ENCODE measurements at places on chromosomes 5 and 9. TPM values are rescaled to one million over a fixed set of nuclear protein-coding genes. Genes with fewer than 3 reads are reported as not detected.

The SLC45A2 gene
- polyA plus RNA-seq: not detected

DNA sequence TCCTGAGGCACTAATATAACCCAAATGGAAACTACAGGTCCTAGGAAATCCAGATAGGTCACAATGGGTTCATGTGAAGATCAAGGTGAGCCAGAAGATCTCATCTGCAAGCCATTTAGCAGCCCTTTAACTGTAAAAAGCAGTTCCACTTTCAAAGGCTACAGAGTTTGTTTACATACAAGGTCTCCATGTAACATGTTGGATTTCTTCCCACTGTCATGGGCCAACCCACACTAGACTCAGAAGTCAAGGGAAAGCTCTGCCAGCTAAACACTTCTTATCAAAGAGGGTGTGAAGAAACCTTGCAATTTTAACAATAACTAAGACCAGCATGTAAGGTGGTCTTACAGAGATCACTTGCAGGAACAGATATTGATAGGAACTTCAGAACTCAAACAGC is 3.8 kb upstream of the CTNNAL1 start:
- no peak overlapping the region for H3K4me3 ChIP-seq
- peaks cover 9% of the 10 kb centered on the region for H3K4me1 ChIP-seq
- H3K27ac ChIP-seq: no peak overlapping the region
- peaks cover 9% of the 10 kb centered on the region for H3K36me3 ChIP-seq

DNA sequence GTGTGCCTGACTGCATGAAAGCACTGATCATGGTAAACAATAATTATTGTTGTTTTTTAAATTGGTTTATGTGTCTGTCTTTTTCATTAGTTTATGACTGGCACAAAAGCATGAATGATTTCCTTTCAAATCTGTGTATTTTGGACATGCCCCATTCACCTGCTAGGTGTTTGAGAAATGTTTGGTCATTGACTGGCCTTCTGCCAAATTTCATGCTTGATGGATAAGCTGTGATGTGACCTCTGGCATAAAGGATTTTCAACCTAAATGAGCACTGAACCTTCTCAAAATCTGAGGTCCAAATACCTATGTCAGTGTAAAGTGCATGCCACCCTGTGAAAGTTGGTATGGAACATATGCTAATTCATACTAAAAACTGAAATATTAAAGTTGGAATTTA is 204.5 kb downstream of the BRINP1 start:
- H3K27me3 ChIP-seq: no peaks in the 10 kb centered on the region
- no peak overlapping the region for H3K4me3 ChIP-seq
- H3K36me3 ChIP-seq: no peaks in the 10 kb centered on the region
- H3K4me1 ChIP-seq: no peaks in the 10 kb centered on the region

GRCh38 chr9:76732341-76732958 is 31.8 kb upstream of the PCA3 start:
- no peaks in the 10 kb centered on the region for H3K4me1 ChIP-seq
- no peaks in the 10 kb centered on the region for H3K36me3 ChIP-seq
- H3K4me3 ChIP-seq: no peak overlapping the region
- no peaks in the 10 kb centered on the region for H3K27me3 ChIP-seq
- H3K27ac ChIP-seq: no peak overlapping the region

DNA sequence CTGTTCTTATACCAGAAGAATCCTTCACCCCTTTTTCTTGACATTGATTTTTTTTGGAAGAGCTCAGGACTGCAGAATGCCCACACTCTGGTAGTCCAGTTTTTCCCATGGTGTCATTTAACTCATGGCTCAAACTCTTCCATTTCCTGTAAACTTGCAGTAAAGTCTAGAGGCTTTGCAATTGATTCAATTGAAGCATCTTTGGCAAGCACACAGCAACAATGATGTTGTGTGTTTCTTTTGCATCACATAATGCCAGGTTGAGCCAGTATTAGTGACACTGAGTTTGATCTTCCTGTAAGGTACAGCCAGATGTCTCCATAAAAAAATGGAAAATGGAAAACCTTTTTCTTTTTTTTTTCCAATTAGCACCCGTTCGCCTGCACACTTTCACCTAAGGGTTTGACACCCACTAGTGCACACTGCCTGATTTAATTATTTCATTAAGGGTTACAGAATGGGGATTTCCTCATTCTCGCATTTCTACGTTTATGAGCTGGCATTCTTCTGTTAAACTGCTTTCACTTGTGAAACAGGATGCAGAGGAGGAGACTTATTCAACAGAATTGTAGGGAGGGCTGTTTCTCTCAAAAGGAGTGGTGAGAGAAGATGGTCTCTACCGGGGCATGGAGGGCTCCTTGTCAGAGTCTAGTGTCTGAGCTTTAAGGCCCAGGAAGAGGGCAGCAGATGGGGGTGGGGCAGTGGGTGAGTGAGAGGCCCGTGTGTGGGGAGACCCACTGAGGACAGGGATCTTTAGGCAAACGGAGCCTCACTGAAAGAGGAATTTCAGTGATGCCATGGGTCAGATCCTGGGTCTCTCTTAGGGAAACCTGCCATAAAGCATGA is 2.2 kb upstream of the S1PR3 start:
- no peaks in the 10 kb centered on the region for H3K36me3 ChIP-seq
- no peak overlapping the region for H3K27ac ChIP-seq
- no peak for DNase-seq
- no peaks in the 10 kb centered on the region for H3K27me3 ChIP-seq

DNA sequence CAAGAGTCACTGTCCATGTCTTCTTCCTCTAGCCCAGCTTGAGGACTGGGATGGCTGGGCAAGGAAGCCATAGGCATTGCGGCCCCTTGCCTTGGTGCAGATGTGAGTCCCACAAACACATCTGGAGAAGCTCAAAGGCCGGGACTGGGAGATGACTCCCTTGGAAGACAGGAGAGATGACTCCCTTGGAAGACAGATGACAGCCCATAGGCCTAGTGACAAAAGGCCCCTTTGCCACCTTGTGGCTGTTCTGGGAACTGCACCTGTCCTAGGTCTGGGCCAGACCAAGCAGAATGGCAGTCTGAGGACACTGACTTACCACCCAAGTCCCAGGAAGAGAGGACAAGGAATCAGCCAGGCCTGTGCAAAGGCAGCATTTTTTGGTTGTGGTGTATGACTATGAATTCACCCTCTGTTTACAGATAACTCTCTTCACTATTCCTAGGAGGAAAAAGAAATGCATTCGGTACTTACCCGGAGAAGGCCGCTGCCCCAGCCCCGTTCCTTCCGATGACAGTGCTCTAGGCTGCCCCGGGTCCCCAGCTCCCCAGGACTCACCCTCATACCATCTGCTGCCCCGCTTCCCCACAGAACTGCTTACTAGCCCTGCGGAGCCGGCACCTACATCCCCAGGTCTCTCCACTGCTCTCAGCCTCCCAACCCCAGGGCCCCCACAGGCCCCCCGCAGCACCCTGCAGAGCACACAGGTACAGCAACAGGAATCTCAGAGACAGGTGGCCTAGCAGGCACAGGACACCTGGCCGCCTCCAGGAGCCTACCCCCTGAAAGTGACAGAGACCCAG is 30.8 kb downstream of the SKP1 start:
- H3K4me1 ChIP-seq: peaks cover 24% of the 10 kb centered on the region
- H3K27me3 ChIP-seq: no peaks in the 10 kb centered on the region
- H3K4me3 ChIP-seq: no peak overlapping the region
- H3K36me3 ChIP-seq: peaks cover 78% of the 10 kb centered on the region
- DNase-seq: peak; percentile 83
